Effector CD8-positive, alpha-beta T cell (primary cell): ENCODE measurements at places on chromosomes 3 and 15.

DNA sequence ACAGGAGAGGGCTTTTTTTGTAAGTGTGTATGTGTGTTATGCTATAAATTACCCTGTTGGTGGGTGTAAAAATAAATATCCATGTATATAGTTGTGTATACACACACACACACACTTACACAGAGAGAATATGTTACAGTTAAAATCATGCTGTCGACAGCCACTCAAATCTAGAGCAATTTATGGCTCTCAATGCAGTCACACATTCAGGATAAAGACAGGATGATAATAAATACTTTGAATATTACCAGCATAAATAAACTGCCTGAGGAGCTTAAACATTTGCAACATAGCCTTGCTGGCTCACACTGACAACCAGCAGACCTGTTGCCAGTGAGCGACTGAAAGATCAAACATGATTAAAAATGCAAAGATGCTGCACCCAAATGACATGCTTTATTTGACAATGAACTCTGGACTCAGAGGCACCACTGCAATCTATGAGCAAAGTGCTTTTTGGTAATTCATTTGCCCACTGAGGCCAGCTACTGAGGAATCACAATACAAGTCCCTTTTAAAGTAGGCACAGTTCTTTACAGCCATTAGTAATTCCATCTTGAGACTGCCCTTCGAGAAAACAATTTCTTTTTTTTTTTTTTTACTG is 458.9 kb downstream of the FHIT start:
- no peak for DNase-seq

GRCh38 chr15:45919806-45920205 is 285.0 kb downstream of the SQOR start:
- DNase-seq, result no peak

DNA sequence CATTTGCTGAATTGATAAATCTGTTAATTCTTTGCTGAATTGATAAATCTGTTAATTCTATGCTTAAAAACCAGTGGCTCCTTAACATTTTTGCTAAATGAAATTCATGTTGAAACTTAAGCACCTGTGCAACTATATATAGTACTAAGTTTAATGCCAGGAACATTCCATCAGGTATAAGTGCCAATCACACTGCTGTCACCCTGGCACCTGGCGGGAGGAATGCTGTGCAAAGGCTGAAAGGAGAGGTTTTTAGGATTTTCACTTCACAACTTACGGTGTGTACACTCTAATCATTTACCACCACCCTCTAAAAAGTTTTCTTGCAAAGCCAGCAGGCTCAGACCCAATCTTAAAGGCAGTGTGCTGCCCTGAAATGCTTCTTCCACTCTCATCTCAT is 33.5 kb upstream of the MYO5C start:
- no peak for DNase-seq

DNA sequence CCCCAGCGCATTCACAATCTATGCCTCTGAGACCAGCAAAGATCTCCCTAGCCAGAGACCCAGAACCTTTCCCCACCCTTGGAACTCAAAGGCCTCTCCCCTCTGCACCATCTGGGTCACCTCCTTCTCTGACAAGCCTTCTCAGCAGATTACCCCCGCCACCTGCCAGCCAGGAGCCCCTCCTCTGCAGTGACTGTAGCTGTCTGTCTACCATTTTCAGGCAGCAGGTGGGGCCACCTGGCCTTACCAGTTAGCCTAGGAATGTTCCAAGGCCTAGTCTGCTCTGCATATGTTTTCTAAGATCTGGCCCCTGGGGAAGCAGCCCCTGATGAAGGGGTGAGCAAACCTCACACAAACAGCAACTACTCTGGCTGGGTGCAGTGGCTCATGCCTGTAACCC is 2.4 kb downstream of the MYLK start:
- DNase-seq, result no peak

- DNase-seq, result no peak
Measured at GRCh38 chr3:179454887-179455286, 3.6 kb upstream of the GNB4 start.

DNA sequence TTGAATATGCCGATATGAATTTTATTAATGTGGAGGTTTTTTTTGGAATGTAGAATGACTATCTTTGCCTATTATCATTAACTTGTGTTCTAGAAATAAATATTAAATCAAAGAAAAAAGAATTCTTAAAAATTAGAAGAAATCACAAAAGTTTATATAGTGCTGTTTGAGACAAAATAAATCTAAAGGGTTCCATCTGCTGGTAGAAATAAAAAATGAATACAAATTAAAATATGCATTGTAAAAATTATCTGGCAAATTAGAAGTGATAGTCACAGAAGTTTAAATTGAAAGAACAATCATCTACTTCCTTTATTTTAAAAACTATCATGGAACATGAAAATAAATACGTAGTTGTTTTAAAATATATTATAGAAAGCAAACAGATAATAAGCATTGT is 22.7 kb upstream of the ZBTB20 start:
- DNase-seq, result no peak

DNA sequence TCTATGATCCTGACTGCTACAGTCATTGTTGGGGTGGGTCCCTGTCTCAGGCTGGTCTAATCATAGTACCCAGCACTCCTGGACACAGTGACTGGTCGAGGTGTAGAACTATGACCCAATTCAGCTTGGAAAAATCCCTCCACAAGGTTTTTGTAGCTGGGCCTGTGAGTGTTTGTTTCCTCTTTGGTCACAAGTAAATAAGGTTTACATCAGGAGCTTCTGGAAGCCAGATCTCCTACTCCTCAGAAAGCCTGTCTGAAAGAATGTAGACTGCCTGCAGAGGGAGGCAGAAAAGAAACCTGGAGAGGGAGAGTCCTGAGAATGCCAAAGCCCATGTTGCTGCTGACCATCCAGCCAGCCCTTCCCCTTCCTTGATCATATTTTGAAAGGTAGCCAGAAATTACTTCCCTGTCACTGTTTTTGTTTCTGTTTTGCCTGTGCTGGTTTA is 123.2 kb downstream of the RAP2B start:
- DNase-seq, result no peak

DNA sequence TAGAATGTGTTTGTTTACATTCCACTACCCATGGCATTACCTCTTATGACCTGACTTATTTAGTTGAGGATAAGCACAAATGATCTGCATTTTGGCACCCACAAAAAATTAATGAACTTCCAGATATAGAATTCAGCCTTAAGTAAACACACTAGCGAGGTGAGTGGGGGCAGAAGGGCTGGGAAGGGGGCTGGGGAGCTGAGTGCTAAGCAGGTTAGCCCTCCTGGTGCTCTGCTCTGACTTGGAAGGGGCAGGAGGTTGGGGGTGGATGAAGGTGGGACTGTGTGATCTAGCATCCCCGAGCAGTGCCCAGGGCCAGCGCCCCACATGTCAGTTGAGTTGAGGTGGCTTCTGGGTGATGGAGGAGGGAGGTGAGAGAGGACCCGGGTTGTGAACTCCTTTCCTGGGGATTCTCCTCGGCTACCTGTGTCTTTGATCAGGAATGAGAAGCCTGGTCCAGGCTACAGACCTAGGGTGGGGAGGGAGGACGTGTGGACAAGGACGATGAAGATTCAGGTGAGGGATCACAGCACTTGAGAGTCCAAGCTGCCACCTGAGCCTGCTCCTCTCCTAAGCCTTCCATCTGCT is 178.6 kb upstream of the SMAD3 start:
- no peak for DNase-seq

DNA sequence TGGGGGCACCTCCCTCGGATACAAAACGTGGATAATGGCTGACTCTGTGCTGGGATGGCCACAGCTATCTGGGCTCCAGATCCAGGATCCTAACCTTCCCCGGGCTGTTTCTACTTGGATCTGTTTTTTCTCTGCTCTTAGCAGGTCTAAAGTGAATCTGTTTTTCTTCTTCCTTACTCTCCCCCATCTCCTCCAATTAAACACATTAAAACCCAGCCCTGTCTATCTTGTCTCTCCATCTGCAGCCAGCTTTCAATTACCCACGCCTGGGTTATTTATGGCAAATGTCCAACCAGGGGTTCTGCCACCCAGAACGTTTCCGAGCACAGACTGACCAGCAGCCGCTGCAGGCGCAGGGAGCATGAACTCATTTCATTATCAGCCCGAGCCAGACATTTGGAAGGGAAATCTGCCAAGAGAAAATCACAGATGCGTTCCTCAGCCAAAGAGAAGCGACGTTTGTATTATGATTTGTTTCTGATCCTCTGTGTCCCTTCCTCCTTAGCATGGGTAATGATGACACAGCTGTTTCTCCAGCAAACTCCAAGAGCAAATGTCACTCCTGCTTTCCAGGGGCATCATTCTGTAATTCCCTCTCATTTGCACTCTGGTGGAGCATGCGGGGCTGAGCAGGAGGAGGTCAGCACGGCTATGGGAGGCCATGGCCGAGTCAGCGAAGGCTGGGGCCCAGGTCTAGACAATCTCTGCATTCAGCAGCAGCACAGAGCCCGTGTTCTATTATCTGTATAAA is 42.0 kb downstream of the UMPS start:
- no peak for DNase-seq

DNA sequence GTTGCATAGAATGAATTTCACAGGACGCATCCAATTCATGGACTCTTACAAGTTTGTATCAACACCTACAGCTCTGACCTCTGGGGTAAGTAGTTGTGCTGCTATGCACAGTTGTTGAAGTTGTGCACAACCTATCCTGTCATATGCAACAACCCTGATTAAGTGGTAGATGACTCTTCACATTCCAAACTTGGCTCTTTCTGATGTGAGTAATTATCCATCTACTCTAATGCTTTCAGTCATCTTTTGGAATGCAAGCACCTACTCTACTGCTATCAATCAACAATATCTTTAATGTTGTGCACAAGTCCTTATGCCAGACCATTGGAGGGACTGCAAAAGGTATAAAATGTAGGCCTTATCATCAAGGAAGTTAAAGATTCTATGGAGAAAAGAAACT is 921.4 kb downstream of the MCTP2 start:
- DNase-seq, result no peak

DNA sequence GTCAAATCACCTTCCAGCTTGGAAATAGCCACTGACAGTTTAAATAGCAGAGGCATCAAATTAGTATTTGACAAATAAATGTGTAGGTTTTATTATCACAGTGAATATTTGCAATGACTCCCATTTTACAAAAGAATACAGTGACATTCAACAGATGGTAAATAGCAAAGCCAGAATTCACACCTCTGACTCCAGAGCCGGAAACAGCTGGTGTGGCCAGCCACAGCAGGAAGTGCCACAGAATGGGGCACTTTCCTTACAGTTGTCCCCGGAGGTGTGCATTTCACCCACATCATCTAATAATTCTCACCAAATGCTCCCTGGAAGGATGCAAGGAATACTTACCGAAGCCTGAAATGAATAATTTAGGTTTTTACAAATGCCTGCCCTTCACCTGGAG is 295.7 kb upstream of the WNT5A start:
- no peak for DNase-seq

GRCh38 chr3:118531816-118532215 is 502.8 kb downstream of the IGSF11 start:
- DNase-seq, result no peak

DNA sequence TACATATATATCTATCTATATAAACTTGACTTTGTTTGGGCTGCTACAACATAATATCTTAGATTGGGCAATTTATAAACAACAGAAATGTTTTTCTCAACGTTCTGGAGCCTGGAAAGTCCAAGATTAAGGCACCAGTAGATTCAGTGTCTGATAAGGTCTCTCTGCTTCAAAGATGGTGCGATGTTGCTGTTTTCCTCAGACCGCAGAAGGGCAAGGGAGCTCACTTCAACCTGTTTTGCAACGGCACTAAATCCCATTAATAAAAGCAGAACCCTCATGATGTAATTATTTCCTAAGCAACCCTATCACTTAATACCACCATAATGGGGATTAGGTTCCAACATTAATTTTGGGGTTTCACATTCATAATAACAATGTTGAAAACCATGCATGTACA is 1134.8 kb downstream of the NSUN3 start:
- DNase-seq, result no peak

GRCh38 chr3:25967385-25967784 is 177.5 kb downstream of the OXSM start:
- no peak for DNase-seq

GRCh38 chr3:71725271-71725991 is at the start of gene EIF4E3:
Gene EIF4E3 (minus strand): TSS chr3:71725402. CDS start chr3:71725367, 35 bp downstream.
- DNase-seq, result peak; percentile 17

DNA sequence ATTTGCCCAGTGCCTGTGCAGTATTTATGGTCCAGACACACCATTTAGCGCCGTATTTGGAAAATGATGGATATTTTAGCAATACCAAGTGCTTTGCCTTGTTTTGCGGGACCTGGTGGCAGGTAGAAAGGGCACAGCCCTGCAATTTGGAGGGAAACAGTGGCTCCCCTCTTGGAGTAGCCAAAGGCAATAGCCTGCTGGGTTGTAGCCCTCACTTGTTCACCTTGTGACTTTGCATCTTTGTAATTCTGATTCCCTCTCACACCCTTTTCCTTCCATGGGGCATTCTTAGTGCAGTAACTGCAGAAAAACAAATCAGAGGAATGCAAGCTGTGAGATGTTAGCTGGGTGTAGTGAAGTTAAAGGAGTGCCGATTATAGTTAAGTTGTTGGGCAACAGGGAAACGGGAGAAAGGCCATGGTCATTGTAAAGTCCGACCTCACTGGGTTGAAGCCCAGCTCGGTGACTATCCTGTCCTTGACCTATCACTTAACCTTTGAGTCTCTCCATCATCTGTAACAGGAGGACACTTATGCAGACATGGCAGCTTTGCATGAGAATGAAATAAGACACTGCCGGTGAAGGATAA is 131.0 kb upstream of the KLHL25 start:
- DNase-seq, result no peak

DNA sequence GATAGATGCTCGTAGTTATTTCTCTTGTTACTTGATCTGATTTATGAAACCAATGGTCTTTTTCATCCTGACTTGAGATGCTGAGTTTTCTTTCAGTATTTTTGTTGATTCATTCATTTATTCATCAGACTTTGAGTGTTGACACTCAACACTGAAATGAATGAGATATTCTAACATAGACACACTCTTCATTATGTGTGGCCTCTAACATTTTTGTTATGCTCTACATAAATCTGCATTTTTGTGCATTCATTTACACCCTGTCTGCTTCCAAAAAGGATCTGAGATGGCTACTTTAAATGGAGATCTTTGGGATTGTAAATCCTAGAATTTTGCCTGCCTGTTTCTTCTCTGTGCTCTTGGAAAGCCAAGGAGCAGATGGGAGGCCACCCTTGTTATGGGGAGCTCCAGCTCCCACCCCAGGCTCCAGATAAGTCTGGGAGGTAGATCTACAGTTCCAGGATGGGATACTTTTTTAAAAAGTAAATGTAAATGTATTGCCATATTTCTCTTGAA is 287.2 kb upstream of the LRRFIP2 start:
- DNase-seq, result no peak

- DNase-seq, result no peak
Measured at GRCh38 chr15:101619615-101619865, 32.6 kb downstream of the TM2D3 start.

GRCh38 chr3:184748219-184749135 is 36.6 kb upstream of the MAGEF1 start:
- no peak for DNase-seq

- no peak for DNase-seq
Measured at GRCh38 chr15:37720267-37720666, 214.2 kb upstream of the TMCO5A start.

DNA sequence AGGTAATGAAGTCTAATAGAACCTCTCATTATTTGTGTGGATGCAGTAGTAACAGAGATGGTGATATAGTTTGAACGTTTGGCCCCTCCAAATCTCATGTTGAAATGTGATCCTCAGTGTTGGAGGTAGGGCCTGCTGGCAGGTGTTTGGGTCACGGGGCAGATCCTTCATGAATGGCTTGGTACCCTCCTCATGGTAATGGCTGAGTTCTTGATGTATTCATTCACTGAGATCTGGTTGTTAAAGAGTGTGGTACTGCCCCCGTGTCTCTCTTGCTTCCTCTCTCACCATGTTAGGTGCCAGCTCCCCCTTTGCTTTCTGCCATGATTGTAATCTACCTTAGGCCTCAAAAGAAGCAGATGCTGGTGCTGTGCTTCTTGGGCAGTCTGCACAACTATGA is 606.8 kb downstream of the UNC13C start:
- no peak for DNase-seq
